ENCODE measurements at places on chromosomes 3 and 15.

DNA sequence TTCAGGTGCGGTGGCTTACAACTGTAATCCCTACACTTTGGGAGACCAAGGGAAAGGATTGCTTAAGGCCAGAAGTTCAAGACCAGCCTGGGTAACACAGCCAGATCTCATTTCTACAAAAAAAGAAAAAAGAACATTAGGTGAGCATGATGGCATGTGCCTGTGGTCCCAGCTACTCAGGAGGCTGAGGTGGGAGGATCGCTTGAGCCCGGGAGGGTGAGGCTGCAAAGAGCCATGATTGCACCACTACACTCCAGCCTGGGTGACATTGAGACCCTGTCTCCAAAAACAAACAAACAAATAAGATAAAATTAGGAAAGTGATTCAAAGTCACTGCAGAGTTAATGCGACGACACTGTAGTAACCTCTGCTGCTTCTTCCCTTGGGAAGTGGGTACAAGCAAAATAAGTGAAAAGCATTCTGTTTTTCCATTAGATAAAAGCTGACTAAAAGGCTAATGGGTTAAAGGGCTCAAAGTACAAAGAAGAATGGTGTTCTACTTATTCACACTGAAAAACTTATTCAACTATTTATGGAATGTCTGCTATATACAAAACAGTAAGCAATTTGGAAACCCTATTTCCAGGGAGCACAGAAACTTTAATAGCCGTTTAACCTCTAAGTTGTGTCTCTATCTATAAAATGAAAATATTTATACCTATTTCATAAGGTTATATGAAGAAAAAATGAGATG, 8.0 kb upstream of the RPS27L start:
- DNase-seq: no peak

GRCh38 chr15:81265256-81265943, 58.5 kb downstream of the STARD5 start:
- DNase-seq: no peak

- DNase-seq: no peak
Measured at GRCh38 chr15:71133747-71134472, 18.6 kb downstream of the THSD4 start.

DNA sequence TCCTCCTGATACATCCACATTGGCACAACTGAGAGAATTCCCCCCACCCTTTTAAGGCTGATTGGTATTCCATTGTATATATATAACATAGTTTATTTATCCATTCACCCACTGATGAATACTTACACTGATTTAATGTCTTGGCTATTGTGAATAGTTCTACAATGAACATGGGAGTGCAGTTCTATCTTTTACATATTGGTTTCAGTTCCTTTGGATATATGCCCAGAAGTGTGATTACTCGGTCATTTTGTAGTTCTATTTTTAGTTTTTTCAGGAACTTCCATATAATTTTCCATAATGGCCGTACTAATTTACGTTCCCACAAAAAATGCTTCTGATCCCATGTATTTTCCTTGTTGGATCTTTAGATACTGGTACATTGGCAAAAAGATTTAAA, 135.3 kb downstream of the FMN1 start:
- no peak for DNase-seq

DNA sequence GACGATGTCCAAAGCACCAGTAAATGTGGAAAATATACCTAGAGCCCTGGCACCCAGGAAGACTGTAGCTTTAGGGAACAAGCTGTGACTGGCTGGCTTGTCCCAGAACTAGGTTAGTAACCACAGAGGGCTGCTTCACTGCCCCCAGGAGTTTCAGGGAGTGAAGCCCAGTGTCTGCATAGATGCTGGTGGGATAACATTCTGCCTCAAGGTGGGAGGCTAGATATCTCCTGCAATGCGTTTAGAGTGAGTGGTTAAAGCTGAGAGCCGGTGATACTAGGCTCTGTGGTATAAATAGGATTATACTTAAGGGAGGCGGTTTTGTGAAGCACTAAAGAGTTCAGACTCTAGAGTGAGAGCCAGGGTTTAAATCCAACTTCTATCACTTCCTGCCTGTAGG, 11.7 kb upstream of the CP start:
- no peak for DNase-seq

DNA sequence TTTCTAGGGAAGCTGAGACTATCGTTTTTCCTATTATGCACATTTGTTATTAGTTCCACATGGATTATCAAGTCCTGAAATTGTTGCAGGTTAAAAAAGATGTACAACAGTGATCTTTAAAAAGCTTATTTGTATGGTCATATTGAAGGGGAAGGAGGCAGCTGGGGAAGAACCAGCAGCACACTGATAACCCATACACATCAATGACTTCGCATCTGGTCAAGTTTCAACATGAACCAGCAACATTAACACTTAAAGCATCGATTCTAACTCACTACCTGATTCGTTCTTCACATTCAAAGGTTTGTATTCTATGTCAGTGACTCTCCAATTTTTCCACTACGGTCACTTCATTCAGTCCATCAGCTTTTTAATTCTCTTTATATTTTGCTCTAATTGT, 56.4 kb downstream of the NCEH1 start:
- no peak for DNase-seq

DNA sequence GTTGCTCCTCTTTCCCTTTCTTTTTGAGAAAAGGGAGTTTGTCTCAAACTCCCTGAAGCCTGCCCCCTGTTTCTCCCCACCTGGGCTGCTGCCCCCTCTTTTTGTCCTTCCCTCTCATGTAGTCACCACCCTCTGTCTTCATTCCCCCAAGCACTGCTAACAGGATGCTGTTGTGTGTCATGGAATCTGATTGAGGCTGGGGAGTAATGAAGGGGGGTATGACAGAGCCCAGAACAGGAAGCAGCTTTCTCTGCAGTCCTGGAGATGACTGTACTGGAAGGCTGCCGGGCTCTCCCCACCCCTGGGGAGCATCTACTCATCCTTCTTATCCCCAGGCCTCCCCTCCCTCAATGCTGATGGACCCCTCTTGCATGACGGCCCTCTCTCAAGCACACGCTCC, 181.6 kb downstream of the ABHD5 start:
- DNase-seq: peak; percentile 79

DNA sequence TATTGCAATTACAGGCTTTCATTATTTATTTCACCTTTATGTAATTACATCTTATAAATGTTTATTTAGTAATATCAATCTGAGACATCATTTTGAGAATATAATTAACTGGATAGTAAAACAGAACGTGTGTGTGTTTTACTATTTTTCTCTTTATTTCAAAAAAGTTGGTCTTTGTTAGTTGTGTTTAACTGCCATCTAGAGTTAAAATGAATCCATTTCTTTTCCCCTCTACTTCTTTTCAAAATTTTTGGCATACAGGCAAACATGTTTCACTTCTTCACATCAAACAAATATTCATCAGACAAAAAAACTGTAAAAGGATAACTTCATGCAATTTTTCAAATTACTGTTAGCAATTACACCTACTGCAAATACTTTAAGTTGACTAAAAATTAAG, 61.1 kb downstream of the FEZF2 start:
- DNase-seq: no peak

- no peak for DNase-seq
Measured at GRCh38 chr15:71195242-71195641, 80.0 kb downstream of the THSD4 start.

DNA sequence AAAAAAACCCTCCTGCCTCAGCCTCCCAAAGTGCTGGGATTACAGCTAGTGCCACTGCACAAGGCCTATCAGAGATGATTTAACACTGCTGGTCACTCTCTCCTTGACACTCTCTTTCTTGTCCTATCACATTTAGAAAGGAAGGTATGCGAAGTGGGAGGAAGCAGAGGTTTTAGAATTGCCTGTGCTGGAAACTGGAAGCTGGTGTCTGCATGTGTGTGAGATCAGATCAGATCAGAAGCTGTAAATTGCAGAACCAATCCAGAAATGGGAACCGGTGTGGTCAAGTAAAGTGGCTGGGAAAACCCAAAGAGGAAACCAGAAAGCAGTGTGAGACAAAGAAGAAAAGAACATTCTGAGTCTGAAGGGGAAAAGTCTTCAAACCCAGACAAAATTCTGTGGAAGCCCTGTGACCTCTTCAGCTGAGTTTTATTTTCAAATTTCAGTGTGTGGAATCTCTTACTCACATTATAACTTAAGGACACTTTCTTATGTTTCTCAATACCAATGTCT, 2.8 kb downstream of the EFHB start:
- no peak for DNase-seq

DNA sequence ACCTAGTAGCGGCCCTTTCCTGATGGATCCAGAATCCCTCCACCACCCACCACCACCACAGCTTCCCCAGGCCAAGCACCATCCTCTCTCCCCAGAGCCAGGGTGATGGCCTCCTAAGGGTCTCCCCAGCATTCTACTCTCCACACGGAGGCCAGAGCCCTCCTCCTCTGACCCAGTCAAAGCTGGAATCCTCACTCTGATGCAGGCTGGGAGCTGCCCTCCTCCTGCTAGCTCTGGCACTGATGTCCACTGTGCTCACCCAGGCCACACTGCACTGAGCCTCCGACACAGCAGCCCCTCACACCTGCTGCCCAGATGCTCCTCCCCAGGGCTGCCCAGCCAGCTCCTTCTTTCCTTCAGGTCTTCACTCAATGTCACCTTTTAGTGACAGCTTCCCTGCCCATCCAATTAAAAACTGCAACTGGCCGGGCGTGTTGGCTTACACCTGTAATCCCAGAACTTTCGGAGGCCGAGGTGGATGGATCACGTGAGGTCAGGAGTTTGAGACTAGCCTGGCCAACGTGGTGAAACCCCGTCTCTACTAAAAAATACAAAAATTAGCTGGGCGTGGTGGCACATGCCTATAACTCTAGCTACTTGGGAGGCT, 21.0 kb downstream of the XXYLT1 start:
- DNase-seq: no peak

DNA sequence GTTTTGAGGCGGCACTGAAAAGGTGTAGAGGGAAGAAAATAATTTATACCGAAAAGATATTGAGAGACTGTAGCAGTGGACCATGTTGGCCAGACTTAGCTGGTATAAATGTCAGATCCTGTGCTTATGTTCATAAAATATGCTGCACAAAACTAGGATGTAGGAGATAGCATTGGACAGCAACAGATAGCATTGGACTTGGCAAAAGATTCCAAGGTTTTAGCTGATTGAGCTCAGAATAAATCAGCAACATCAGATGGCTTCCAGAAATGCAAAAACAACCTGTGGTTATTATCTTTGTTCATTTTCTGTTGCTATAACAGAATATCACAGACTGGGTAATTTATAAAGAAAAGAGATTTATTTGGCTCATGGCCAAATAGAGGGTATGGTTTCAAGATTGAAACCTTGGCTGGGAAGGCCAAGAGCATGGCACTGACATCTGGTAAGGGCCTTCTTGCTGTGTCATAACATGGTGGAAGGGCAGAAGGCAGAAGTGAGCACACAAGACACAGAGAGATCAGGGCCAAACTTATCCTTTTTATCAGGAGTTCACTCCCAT, 34.7 kb downstream of the SLC28A1 start:
- no peak for DNase-seq

DNA sequence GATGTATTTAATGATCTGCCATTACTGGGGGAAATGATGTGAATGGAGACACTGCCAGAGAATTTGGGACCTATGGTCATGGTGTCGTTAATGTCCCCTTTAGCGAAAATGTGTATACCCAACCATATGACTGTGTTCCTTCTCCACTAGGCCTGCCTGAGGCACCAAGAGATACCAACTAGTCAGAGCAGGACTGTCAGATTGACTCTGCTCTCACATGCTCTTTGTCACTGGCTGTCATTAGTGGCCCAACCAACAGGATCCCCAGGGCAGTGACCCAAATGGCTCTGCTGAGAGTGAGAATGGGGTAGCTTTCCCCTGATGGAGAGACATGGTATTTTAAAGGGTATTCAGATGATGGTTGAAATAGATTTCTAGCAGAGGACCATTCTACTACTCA, 2.8 kb downstream of the TAGLN3 start:
- no peak for DNase-seq

- peak; percentile 75 for DNase-seq
Measured at GRCh38 chr3:51637941-51638471, 33.0 kb upstream of the TEX264 start.

GRCh38 chr3:71131375-71132314, 451.9 kb downstream of the FOXP1 start:
- no peak for DNase-seq

DNA sequence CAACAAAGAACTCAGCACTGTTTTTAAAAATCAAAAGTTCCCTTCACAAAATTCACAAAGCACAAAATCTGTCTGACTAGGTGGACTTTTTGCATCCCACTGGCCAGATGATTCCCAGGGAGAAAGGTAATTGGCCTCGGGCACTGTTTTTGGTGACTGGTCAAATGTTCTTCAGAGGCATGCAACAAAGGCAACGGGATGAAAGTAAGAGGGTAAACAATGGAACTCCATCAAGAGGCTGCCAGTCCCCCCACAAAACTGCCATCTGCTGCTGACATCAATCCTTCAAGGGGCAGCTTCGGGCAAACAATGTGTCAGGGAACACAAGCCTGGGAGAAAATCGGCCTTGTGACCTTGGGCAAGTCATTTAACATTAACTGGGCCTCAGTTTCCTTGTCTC, 3.3 kb downstream of the SRGAP3 start:
- no peak for DNase-seq

DNA sequence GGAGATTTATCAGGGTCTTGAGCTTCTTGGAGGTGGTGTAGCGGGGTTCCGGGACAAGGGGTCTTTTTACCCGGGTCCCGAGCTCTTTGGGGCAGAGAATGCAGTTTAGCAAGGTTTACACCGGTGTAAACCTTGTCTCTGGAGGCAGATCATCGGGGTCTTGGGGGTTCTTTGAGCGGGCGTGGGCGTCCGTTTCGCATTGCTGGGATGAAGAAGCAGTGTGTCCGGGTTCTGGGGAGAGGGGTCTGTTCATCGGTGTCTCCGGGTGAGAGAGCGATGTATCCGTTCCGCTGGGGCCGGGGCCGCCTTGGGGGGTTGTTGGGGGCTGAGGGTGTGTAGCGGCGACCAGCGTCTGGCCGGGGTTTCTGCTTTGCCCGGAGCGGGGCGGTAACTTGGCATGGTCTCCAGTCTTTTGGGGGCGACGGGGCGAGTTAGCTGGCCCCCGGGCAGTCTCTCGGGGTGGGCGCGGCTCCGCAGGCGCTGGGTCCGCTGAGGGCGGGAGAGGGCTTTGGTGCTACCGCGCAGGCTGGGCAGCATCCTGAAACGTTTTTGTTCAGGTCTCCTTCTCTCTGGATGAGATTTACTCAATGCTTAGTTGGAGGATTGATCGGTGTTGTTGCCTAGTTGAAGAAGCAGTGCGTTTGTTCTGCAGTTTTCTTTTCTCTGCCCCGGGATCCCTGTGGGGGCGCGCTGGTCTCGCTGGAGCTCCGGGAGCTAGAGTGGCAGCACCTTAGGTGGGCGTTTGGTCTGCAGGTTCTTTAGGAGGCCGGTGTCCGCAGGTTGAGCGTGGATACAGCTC, 843 bp downstream of the GLCE start:
- DNase-seq: peak; percentile 64

DNA sequence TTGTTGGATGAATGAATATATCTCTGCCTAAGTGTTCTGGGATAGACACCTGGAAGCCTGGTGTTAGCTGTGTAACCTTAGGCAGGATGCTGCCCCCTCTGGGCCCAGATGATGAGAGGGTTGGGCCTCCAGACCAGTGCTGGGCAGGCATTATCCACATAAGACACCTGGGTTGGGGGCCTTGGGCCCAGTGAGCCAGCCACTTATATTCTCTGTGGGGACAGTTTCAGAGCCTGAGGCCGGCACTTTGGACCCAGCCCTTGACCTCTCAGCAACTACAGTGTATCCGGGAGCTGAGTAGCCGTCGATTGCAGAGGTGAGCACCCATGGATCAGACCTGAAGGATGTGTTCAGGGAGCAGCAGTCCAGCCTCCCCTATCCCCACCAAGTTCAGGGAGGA, 2.2 kb downstream of the HEMK1 start:
- DNase-seq: no peak

- no peak for DNase-seq
Measured at GRCh38 chr3:171748064-171748924, 62.0 kb downstream of the PLD1 start.
